ENCODE measurements at places on chromosomes 7 and 10.
A peak's percentile ranks its signal among the peaks of the same experiment; 100 is the strongest.

DNA sequence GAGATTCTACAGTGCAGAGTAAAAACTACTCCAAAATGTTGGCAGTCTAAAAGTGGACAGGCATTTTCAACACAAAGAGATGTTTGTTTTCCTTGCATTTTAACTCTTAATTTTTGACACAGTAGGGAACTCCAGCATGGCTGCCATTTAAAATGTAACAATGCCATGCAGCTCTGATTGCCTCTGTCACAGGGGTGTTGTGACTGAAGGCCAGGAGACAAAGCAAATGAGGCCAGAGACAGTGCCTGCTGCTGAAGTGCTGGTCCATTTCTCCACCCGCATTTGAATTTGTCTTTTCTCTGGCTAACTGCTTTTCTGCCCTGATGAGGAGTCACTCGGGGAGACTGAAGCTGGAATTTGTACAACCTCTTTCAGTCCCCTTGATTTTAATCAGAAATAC lies 710.6 kb upstream of the GALNT17 start:
- DNase-seq: no peak

DNA sequence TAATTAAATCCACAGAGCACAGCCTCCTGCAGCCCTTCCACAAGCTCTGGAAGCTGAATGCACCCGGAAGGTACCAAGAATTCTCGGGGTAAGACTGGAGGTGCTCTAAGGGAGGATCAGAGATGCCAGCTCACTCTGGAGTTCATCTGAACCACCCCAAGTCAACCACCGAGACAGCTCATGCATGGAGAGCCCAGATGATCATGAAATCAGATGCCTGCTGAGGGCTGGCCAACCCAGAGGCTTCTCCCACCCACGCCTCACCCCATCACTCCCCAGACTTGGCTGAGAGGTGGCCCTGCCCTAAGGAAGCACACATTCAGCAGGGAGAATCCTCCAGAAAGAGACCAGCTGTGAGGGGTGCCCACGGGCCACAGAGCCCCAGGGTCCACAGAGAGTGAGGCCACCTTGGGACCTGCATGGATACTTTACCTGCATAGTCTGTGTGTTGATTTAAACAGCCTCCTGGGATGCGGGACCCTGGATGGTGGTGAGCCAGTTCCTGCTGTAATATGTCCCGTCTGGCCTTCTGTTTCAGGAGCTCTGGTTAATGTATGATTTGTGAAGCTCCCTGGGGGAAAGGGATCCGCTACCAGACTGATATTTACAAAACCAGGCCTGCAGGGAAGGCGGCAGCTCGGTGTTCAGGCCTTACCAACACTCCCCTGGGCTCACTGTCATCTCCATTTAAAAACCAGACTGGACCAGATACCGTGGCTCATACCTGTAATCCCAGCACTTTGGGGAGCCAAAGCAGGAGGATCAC lies 64.9 kb downstream of the INSIG1 start:
- no peak for DNase-seq

DNA sequence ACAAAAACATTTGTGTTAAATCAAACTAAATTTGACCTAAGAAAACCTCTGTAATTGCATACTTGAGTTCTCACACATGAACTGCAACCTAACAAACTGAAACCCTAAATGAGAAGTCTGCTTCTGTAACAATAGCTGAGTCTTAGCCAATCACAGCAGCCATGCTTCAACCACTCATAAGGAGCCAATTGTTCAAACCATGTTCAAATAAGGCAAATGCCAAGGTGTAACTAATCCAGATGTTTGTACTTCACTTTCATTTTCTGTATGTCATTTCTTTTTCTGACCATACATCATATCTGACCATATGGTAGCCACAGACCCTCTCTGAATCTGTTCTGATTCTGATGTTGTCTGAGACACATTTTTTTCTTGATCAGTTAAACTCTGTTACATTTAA lies 47.5 kb upstream of the ANTXRL start:
- no peak for DNase-seq

GRCh38 chr7:155190688-155191087 lies 107.0 kb upstream of the INSIG1 start:
- peak; percentile 47 for DNase-seq

- no peak for DNase-seq
These were observed 7.0 kb upstream of the MYO1G start for GRCh38 chr7:44985900-44986217.

DNA sequence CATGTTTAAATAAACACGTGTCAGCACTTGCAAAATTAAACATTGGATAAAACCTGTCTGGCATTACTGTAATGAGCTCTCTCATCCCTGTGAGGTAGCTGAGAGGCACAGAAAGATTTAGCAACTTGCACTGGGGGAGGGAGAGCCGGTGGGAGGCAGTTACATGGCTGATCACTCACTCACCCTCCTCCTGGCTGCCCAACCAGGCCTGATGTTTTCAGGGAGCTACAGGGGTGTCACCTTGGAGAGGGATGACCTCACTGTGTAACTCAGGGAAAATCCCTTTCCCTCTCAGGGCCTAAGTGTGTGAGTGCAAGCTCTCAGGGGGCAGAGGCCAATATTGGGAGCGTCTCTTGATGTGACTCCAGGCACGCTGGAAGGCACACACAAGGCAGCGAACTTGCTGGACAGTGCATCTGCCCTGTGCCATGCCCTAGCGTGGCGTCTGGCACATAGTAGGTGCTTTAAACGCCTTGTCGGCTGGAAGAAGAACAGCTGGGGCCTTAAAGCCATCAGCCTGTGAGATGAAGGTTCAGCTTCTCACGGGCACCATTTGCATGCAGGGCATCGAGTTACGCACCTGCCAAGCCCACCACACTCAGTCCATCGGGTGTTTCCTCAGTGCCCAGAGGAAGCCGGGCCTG lies 51.1 kb downstream of the ELFN1 start:
- DNase-seq: no peak

DNA sequence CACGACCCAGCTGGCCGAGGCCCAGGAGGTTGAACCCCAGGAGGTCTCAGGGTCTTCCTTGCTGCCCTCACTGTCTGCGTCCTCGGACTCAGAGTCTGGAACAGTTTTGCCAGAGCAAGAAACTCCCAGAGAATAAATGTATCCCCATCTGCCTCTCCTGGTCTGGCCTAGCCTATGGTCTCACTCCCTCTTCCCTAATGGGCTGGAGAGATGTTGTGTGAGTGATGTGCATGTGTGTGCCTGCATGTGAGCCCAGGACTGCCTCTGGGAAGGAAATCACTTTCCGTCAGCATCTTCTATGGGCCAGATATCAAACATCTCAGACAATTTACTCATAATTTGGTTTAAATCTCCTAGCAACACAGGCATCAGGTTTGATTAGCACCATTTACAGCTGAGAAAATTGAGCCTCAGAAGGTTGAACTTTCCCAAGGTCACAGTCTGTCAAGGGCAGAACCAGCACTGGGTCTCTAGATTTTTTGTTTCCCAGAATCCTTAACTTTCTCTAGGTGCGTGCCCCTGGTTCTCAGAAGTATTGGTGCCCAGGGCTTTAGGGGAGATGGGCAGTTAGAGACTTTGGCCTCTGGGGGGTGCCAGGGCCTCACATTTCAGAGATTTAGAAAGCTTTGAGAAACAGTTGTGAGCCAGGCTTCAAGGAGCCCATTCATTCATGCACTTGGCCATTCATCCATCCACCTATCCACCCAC lies 4.9 kb downstream of the TMEM270 start:
- DNase-seq: peak; percentile 21

- peak; percentile 7 for DNase-seq
These were observed 787 bp downstream of the MAGI2 start for GRCh38 chr7:79452495-79453265.

GRCh38 chr7:148144827-148145226 lies 445.7 kb upstream of the C7orf33 start:
- no peak for DNase-seq

DNA sequence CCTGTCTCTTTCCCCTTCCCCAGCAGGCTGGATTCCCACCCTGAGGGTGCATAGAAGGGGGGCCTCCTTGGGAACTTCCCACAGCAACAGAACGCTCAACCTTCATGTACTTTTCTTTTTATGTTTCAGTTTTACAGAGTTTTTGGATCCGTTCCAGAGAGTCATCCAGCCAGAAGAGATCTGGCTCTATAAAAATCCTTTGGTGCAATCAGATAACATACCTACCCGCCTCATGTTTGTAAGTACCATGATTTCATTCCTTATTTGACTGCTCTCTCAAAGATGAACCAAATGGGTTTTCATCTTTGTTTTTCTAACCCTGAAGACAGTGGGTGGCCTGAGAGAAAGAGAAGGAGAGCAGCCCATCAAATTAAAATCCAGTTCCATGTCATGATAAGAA lies 46.7 kb downstream of the PLPP4 start:
- no peak for DNase-seq

DNA sequence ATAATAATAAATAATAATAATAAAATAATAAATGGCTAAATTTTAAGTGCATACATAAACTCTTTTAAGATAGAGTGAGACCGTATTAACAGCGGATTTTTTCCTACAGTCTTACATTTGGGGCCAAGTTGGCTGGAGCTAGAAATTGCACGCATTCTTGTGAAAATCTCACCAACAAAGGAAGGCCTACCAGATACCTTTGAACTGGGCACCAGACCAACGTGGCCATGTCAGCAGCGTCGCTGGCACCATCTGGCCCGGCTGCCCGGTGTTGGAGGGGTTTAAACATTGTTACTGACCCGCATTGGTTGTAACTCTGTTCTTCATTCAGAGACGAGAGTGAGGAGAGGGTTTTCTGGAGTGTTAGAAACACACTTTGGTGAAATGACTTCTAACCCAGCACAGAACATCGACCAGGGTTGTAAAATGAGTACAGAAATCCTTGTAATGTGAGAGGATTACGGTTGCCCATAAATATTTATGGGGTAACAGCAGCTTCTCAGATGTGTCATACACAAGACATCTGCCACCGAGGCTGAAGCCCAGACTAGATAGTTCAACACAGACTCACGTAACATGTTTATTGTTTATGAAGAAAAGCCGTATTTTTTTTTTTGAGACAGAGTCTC lies 34.6 kb upstream of the UNCX start:
- DNase-seq: peak; percentile 97

DNA sequence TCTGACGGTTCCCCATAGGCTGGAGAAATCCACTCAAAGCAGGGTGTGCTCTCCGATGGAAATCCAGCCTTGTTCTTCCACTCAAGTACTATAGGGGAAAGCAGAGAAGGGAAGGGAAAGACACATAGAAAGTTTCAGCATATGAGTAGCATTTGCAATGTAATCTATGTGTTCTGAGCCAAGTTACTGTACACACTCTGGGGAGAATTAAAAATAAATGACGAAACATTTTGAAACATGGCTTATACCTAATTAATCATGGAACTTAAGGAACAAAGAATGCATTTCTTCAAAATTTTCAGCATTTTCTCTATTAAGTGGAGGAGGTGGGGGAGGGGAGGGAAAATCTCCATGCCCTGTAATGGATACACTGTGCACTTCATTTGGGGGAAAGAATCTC lies 198.1 kb upstream of the HABP2 start:
- no peak for DNase-seq

DNA sequence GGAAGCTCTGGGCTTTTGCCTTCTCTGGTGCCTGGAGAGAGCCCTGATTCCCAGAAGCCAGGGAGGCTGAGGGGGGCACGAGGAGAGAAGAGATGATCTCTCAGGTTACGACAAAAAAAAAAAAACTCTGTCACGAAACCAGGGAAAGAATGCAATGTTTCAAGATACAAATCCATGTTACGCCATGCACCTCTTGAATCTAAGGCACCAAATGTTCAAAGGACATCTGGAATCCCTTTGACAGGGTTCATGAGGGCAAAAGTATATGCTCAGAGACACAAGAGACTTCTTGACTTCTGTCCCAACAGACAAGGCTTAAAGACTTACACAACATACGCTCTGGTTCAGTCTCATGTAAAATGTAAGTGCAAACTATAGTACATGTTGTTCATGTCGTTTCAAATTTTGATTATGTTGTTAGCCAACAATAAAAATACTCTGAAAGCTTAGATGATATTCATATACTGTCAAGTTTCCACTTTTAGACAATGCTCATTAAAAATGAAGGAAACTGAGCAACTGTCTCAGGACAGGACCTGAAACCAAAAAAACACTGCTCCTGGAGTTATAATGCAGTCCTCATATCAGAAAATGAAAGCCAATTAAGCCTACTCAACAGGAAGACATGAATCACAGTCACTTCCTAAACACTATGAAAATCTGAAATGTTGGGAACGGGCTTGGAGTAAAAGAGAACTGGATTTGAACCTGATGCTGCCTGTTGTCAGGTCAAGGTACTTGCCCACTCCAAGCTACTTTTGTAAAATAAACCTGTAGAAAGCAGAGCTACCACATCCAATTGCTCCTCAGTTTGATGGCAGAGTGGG lies 72.3 kb downstream of the CHCHD3 start:
- no peak for DNase-seq

GRCh38 chr10:47438857-47439474 lies 44.9 kb downstream of the ANXA8 start:
- DNase-seq: peak; percentile 32

- DNase-seq: no peak
These were observed 106.7 kb downstream of the USP6NL start for GRCh38 chr10:11504566-11505285.

DNA sequence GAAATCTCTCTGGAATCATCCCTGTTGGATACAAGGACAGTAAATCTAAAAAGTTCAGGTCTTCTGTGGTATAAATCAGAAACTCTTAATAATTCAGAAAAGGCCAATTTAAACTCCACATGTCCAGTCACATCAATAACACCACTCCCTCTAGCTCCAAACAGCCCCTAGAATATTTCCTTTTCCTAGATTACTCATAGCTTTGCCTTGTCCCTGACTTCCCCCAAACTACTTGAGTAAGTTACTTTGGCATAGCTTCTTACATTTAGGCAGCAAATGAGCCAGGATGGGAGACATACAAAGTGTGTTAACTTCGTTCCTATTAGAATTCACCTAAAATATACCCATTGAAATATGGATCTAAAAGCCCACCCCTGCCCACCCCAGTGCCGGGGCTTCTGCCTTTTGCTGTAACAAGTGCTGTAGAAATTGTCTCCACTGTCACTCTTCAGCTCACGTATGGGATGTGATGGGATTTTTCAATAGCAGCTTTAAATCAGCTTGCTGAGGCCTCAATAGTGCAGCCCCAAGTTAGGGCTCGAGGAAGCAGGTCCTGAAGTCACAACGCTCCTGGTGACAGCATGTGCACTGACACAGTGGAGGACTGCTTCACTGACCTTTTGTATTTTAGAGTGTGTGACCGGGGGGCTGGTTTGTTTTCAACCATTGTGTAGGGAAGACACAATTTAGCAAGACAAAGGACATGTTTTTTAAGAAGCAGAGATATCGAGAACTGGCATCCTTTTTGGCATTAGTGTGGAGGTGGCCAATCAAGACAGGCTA lies 218.2 kb upstream of the KMT2E start:
- DNase-seq: no peak

GRCh38 chr7:69844264-69844868 lies 246.1 kb downstream of the AUTS2 start:
- no peak for DNase-seq

GRCh38 chr10:31134311-31134952 lies 102.8 kb upstream of the ZNF438 start:
- DNase-seq: peak; percentile 64

GRCh38 chr7:115099906-115100305 lies 178.0 kb downstream of the MDFIC start:
- DNase-seq: no peak

GRCh38 chr7:26305869-26306665 lies 14.4 kb downstream of the SNX10 start:
- DNase-seq: no peak

- no peak for DNase-seq
These were observed 131.0 kb upstream of the ITGB1 start for GRCh38 chr10:33088990-33089389.

All from HTR-8/SVneo (cell line).